ENCODE measurements at places on chromosomes 16 and 17. TPM values are rescaled to one million over a fixed set of nuclear protein-coding genes. Genes with fewer than 3 reads are reported as not detected.

The LRRC37A gene
- total RNA-seq, result 2.4 TPM

The OR4D1 gene
- not detected for total RNA-seq

DNA sequence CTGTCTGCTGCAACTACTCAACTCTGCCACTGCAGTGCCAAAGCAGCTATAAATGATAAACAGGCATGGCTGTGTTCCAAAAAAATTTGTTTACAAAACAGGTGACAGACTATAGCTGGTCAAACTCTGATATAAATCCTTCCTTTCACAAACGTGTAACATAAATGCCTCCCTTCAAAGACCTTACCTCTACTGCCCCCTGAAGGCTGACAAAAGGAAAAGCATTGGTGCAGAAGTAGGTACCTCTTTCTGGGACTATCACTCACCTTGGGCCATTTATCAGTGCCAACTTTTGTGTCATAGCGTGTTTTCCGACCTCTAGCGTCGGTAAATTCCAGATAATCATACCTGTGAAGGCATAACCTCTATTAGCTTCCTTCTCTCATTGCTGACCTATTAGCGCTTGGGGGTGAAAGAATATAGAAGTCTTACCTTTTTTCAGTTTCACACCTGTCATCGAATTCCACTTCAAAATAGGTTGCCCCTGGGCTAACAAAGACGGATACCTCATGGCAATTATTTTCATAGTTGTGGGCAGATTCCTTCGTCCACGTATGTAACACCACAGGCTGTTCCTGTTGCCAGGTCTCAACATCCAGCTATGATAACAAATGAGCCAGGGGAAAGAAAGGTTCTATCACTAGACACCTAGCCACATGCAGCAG, 67.9 kb downstream of the ZZEF1 start:
- peak; percentile 33 for DNase-seq

The NPIPB5 gene
- 40.6 TPM for total RNA-seq

DNA sequence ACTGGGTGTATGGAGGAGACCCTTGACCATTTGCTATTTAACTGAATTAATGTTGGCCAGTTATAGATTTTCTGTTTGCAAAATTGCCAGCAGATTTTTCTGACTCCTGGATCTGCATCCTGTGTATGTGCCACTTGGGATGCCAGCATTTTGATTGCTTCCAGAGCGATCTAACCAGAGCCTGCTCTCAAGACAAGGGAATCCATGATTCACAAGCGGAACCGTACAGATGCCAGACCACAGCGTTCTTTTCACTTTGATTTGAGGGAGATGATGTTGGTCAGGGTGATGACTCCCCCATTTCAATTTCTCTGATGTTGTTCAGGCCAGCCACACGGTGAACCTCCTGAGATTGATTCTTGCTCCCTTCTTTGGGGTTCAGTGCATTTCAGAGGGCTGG, 228.7 kb downstream of the CDH13 start:
- DNase-seq, result no peak

- no peak for DNase-seq
These were observed 56.4 kb upstream of the IRX3 start for GRCh38 chr16:54342966-54343365.

DNA sequence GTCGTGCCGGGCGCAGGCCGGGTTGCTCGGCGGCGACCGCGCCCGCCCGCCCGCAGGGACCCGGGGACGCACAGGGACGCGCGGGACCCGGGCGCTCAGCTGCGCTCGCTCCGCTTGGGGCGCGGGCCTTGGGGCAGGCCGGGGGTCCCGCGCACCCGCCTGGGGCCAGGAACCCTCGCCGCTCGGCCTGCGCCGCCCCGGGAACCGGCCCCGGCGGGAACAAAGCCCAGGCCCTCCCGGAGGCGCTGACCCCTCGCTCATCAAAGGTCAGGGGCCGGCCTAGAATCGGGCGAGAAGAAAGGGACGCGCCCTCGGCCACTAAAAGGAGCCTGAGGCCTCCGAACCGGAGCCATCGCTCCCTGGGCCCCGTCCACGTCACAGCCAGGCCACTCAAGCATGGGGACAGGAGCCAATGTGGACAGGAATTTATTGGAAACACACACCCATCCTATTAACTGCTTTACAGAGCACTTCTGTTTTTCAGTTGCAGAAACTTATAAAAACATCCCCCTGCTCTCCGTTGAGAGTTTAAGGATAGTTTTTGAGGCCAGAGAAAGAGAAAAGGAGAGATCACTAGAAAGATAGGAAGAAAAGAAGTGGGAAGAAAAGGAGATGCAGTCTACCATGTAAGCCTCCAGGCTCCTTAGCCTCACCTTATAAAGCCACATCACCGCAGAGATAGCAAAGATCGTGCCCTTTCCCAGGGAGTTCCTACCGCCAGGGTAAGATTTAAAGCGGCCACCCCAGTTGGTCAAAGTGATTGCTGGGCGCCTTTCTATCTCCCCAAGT, 558 bp upstream of the ZFHX3 start:
- no peak for DNase-seq

DNA sequence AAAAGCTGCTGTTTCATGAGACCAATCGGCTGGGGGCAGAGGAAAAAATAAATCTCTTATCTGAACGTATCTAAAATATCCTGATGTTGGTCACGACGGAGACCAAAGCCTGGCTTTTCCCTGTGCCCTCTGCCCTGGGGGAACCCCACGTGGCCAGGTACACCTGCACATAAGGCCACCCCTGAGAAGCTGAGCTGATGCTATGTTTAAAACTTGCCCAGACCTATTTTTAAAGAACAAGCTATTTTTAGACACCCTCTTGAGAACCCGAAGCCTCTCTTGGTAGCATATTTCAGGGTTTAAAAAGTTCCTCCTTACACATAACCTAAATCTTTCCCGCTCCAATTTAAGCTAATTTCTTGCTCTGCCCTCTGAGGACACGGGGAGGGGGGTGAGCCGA, 210.4 kb downstream of the GSG1L start:
- no peak for DNase-seq

DNA sequence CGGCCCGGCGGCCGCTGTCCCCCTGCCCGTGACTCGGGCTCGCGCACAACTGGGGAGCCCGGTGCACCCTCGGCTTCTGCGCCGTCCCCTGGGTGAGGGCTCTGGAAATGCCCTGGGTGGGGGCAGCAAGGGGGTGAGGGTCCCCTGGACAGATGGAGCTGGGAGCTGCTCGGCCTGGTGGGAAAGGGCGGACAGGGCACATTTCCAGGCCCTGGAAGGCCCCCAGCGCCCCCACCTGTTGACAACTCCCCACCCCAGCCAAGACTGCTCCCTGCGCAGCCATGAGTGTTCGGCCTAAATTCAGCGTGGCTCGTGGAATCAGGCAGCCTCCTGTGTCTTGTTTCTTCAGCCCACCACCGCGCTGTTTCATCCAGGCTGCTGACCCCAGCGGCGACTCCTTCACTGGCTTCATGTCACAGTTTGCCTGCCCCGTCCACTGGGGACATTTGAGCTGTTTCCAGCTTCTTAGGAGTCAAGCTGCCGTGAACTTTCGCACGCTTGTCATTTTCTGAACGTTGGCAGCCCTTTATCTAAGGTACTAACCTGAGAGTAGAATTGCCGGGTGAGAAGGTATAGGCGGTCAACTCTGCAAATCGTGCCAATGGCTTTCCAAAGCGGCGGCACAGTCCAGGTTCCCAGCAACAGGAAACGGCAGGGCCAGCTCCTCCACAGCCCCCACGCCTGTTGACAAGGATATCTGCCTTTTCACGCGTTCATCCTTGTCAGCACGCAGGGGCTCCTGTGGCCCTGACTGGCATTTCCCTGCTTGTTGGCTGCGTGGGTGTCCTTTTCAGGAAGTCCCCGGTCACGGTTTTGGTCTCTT, 895 bp downstream of the UTS2R start:
- DNase-seq, result peak; percentile 46

DNA sequence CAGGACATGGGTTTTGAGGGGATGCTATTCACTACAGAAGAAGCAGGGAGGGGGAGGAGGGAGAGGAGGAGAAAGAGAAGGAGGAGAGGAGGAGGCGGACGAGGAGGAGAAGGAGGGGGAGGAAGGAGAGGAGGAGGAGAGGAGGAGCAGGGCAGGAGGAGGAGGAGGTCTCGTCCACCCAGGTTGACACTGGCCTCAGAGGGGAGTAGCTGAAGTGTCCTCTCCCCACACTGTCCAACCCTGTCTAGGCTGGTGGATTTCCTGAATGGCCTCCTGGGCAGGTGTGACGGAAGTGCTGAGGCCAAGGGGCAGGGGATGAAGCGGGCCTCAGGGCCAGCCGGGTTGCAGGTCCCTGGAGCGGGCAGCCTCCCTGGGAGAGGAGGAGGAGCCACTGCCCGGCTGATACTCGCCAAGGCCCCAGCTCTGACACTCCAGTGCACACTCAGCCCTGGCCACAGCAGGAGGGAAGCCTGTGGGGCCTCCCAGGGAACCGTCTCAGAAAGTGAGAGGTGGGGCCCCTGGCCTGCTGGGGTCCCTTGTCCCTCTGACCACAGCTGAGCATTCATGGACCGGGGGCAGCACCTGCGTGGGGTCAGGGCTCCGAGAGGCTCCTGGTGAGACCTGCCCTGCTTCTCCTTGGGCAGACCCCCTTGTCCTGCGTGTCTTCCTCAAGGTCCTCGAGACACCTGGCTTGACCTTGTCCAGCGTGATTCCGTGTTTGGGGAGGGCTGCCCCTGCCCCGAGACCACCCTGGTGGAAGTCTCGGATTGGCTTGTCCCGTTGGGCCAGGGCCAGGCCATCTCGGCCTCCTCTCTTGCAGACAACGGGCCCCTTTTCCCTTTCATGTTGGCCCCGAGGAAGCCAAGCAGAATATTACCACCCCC, 200.6 kb upstream of the CIBAR2 start:
- DNase-seq, result no peak

- no peak for DNase-seq
These were observed 21.9 kb downstream of the ZNF750 start for GRCh38 chr17:82817947-82818346.

GRCh38 chr16:89430436-89431157, 59.8 kb downstream of the ANKRD11 start:
- DNase-seq, result no peak

- no peak for DNase-seq
These were observed 132.8 kb downstream of the RBFOX3 start for GRCh38 chr17:79478051-79478461.

DNA sequence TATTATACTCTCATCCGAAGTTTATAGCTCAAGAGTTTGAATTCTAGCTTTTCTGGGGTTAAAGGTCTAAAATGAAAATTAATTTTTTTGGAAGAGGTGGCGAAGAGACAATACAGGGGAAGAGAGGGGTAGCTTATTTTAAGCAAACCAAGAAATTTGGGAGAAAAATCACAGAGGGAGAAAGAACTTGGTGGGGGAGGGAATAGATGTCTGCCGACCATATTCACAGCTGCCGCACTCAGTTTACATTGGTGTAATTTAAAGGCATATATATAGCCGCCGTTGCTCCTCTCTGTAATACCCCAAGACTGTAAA, 6.5 kb upstream of the ZFHX3 start:
- no peak for DNase-seq

- DNase-seq, result no peak
These were observed 56.3 kb downstream of the PLD6 start for GRCh38 chr17:17149520-17150447.

The CDRT4 gene
- total RNA-seq, result 1.8 TPM

GRCh38 chr16:20906341-20907255, 6.0 kb downstream of the LYRM1 start:
- DNase-seq, result no peak

- DNase-seq, result no peak
These were observed 67.8 kb downstream of the GP2 start for GRCh38 chr16:20259541-20259940.

The E4F1 gene
- total RNA-seq, result 8.7 TPM

DNA sequence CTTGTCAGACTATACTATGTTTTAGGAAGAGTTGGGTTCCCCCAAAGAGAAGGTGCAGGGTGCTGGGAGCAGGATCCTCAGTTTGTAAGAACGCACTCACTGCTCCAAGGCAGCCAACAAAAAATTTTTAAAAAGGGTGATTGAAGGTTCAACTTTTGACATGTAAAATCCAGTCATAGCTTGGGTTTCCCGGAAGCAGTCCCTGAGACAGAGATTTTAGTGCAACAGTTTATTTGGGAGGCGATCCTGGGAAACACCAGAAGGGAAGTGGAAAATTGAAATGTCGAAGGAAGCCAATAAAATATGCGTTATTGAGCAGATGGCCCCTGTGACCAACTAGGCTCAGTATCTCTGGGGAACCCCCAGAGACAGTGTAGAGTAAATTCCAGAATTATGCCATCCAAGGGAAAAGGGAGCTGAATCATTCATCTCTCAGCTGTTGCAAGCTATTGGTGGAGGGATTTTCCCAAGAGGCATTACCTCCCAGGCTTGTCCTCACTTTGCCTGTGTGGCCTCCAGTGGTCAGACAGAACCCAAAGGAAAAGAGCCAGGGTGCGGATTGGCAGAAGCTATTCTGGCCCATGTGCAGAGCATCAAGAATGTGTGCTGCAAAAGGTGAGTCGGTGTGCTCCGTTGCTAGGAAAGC, 72.9 kb downstream of the HS3ST3B1 start:
- no peak for DNase-seq

The PLD6 gene
- 3.4 TPM for total RNA-seq

DNA sequence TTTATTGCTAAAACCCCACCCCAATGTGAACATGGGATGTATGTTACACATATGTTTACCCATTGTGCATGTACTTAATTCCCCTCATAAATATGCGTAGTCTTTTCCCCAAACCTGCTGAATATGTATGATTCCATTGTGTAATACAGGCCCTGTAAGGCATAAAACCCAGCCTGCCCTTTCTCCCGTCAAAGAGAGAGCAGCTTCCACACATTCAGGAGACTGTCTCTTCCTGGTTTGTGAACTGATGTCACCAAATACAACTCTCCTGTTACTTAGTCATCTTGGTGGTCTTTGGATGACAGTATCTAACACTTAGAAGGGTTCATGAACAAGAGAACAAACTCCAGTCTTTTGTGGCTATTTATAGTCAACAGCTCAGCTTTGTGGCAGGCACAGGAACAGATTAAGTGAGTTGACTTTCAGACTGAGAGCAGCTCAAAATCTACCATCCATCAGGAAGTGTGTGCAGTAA, 24.7 kb upstream of the TMC7 start:
- no peak for DNase-seq

DNA sequence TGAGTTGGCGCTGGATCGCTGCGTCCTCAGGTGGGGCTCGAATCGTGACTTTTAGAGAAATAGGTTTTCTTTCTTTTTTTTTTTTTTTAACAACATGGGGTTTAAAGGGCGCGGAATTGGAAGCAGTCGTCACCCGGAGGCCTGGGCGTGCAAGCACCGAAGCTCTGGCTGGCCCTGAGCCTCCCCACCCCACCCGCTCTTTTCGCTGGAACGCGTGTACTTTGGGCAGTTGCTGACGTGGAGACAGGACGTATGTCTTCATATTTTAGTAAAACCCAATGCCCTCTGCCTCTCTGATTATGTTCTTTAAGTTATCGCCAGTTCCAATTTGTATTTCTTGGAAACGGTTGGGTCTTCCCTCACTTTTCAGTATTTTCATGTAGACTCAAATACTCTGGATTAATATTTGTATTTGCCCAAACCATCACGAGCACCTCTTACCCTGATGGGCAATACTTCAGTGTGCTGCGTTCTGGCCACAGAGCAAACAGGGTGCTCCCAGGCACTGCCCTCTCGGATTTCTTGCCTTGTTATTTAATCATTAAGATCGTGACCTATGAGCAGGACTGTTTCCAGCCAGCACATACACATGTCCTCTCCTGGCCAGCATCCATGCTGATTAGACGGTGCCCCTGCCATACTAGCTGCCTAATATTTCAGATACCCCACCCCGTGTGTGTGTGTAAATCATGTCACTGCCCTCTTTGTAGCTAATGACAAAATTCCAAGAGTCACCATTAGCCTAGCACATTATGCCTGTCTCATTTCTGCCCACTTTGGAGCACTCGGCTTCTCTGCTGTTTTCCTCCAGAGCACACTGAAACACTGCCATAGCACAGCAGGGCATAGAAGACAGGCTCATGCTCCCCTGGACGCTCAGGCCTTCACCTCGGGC, 805 bp upstream of the C16orf95 start:
- no peak for DNase-seq

Measured in pancreas (tissue), 10 donors.